T-helper 9 cell (primary cell): ENCODE measurements at places on chromosomes 12 and 14.

GRCh38 chr14:51093371-51094281 is 1.3 kb downstream of the TRIM9 start:
- peak; percentile 16 for DNase-seq

DNA sequence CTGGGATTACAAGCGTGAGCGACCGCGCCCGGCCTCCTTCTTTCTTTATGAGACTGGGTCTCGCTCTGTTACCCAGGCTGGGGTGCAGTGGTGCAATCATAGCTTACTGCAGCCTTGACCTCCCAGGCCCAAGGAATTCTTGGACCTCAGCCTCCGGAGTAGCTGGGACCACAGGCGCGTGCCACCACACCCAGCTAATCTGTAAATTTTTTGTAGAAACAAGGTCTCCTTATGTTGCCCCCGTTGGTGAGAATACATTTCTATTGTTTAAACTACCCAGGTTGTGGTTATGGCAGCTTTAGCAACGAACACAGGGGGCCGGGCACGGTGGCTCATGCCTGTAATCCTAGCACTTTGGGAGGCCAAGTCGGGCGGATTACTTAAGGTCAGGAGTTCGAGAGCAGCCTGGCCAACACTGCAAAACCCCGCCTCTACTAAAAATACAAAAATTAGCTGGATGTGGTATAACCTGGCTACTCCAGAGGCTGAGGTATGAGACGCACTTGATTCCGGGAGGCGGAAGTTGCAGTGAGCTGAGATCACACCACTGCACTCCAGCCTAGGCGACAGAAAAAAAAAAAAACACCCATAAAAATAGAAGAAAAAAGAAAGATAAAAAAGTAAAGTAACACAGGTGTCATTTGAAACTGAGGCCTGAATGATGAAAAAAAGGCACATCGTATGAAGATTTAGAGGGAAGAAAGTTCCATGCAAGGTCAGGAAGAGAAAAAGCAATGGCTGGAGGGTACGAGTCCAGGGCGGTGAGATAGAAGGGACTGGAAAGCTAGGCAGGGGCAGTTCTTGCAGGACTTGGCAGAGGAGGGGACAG is 977 bp upstream of the TMEM120B start:
- DNase-seq = no peak

GRCh38 chr12:90243211-90243610 is 534.6 kb upstream of the ATP2B1 start:
- DNase-seq = no peak

GRCh38 chr12:91877456-91878235 is 268.0 kb downstream of the BTG1 start:
- DNase-seq = peak; percentile 35

DNA sequence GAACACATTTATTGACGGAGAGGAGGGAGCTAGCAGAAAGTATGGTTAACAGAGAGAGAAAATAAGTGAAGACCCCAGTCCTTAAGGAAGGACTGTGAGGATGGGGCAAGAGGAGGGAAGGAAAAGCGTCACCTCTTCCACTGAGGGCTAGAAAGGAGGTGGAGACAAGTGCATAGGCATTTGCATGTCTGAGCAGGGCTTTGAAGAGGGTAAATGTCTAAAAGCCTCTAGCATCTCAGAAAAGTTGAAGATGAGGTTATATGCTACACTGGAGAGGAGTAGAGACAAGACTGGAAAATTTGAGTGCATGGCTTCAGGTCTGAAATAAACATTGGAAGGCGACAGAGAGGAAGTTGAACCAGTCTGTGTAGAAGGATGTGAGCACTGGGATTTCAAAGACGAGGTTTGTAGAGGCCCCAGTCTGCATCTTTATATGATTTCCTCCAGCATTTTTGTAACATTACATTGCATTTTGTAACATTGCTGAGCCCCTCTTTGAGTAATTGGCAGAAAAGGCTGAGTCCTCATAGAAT is 98.5 kb upstream of the IFNG-AS1 start:
- DNase-seq = no peak

- DNase-seq = no peak
Observed at GRCh38 chr12:59632408-59632807, 36.6 kb downstream of the SLC16A7 start.

- DNase-seq = no peak
Observed at GRCh38 chr12:12350868-12351463, 924 bp upstream of the MANSC1 start.

DNA sequence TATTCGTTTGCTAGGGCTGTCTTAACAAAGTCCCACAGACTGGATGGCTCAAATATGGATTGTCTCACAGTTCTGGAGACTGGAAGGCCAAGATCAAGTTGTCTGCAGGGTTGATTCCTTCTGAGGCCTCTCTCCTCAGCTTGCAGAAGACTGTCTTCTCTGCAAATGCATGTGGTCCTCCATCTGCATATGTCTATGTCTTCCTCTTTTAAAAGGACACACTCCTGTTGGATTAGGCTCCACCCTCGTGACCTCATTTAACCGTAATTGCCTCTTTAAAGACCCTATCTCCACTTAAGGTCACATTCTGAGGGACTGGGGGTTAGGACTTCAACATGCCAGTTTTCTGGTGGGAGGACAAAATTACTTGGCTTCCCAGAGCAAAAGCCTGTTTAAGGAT is 123.3 kb downstream of the SLC38A6 start:
- DNase-seq = no peak

- DNase-seq = no peak
Observed at GRCh38 chr12:119102274-119102673, 76.5 kb upstream of the HSPB8 start.

GRCh38 chr12:132133952-132134652 is 10.0 kb downstream of the DDX51 start:
- no peak for DNase-seq
